Glomerular endothelial cell (primary cell): ENCODE measurements at places on chromosomes 13 and 19. TPM values are rescaled to one million over a fixed set of nuclear protein-coding genes. Genes with fewer than 3 reads are reported as not detected.

GRCh38 chr19:13441810-13442512 is 64.3 kb downstream of the CACNA1A start:
- no peak for DNase-seq

DNA sequence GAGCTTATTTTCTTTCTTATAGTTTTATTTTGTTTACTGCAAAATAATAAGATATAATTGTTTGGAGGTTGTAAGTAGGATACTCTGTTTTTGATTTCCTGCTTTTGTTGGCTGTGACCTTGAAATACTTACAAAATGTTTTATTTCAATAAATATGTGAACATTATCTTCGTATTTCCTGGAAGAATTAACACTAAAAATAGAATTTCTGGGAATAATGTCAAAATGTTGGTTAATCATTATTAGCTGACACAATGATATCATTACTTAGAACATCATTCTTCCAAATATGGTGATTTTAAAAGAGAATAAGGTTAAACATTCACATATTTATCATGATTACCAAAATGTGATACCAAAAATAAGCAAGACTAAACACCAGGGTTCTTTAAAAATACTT is 1148.6 kb upstream of the PRR20A start:
- DNase-seq: no peak

GRCh38 chr13:112941349-112941748 is 27.7 kb upstream of the MCF2L start:
- no peak for DNase-seq

DNA sequence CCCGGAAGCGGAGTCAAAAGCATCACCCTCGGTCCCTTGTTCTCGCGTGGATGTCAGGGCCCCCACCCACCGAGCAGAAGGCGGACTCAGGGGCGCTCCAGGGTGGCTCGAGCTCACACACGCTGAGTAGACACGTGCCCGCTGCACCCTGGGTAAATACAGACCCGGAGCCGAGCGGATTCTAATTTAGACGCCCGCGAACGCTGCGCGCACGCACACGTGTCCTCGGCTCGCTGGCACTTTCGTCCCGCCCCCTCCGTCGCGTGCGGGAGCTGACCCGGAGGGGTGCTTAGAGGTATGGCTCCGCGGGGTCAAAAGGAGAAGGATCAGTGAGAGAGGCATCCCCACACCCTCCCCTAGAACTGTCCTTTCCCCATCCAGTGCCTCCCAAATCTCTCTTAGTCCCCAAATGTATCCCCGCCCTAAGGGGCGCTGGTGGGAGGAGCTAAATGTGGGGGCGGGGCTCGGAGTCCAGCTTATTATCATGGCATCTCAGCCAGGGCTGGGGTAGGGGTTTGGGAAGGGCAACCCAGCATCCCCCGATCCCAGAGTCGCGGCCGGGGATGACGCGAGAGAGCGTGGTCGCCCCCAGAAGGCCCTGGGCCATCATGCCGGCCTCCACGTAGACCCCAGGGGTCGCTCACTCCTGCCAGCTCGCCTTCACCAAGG is 451 bp upstream of the ICAM5 start:
- no peak for DNase-seq

Gene SIGLEC8
- not detected in 2 replicates for total RNA-seq

Gene LRRC63
- total RNA-seq: 0.06 TPM in 1 of 2 replicates, not detected in the other
